Kidney tubule cell (primary cell): ENCODE measurements at places on chromosomes 3 and 15.
A peak's percentile ranks its signal among the peaks of the same experiment; 100 is the strongest.

DNA sequence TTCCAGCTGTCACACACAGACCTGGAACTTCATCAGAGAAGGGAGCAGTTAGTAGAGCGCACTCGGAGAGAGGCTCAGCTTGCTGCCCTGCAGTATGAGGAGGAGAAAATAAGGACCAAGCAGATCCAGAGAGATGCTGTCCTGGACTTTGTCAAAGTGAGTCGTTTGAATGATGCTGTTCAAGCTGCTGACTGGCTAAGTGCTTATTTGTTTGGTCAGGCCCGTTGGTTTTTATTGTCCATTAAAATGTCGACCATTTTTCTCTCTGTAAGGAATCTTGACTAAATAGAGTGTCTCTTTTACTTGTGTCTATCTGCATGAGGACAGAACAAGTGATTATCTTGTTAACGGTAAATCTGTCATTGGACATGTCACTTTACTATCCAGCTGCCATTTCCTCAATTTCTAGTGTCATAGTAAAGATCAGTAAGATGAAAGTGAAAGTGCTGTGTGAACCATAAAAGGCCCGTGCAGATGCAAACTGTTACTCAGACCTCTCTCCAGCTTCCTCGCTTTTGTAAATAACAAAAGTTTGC is 56.9 kb downstream of the LRCH3 start:
- DNase-seq: no peak

DNA sequence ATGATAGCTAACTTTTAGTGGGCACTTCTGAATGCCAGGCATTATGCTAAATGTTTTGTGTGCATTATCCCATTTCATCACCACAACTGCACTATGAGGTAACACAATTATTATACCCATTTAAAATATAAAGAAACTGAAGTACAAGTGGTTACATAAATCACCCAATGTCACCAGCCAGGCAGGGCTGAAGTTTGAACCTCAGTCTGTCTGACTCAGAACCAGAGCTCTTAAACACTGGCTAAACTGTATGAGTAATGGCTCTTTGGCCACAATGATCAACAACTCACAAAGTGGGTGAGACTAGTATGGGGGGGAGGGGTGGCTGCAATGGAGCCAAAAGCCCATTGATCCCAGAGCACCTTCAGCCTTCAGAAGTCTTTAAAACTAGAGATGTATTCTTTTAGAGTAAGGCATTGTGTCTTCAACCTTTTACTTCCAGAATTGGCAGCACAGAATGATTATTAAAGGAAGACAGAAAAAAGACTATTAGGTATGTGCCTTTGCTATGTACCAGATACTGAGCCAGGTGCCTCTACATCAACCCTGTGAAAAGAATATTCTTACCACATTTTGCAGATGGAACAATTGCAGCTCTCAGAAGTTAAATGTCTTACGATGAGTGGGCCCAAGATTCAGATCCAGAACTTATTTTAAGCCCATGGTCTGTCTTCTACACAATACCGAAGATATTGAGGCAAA is 166.9 kb downstream of the UACA start:
- DNase-seq: peak; percentile 91

DNA sequence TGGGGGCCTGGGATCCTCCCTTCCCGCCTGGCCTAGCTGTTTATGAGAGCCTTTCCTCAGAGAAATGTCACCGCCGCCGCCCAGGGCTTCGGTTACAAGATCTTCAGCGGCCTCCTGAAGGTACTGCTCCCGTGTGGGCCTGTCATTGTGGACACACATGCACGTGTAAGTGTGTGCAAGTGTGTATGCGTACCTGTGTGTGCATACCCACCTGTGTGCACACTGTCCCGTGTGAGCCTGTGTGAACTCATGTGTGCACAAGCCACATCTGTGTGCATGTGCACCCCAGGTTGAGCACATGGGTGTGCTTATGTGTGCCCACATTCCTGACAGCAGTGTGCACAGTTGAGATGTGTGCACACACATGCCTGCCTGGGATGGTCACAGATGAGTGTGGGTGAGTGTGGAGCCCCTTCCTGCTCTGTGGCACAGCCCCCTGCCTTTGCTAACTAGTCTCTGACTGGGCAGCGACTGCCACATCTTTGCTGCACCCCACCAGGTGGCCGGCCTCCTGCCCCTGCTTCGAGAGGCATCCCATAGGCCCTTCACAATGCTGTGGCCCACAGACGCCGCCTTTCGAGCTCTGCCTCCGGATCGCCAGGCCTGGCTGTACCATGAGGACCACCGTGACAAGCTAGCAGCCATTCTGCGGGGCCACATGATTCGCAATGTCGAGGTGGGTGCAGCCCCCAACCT is 14.1 kb downstream of the NT5DC2 start:
- DNase-seq: no peak

DNA sequence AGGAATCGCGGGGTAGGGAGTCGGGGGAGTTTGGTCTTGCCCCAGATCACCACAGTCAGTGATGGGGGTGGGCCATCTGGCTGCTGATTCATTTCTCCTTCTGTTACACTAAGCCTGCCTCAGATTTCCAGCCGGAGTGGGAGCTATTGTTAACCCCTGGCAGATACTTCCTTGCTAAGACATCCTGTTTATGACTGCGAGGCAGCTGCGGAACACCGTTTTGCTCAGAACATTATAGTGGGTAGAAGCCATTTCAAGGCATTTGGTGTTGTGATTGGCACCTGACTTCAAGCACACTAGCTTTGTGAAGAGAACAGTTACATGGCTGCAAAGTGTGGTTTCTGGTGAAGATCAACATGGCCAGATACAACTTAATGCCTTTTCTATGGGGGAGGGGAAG is 73.8 kb downstream of the FLNB start:
- no peak for DNase-seq

DNA sequence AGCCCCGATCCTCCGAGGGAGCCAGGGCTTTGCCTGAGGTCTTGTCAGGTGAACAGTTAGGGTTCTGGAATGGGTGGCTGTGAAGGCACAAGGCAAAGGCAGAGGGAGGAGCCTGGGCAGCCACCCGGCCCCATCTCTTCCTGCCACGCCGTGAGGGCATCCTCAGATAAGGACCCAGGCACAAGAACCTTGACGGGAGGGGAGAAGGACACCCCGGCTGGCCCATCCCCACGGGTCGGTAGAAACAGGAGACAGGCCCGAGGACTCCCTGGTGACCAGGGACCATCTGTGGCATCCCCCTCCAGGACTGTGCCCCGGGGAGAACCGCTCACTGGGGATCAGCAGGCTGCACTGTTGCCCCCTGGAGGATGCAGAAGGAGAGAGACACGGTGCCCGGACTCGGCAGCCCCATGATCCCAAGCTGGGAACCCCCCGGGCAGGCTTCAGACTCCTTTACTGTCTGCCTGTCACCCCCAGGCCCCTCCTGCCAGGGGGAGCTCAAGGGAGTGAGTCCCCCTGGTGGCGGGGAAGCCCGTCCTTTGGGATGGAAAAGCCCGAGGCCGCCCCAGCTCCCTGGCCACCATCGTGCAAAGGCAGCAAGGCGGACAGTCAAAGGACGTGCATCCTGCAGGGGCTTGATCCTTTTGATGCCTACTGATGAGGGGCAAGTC is 12.3 kb upstream of the PCSK6 start:
- DNase-seq: no peak

DNA sequence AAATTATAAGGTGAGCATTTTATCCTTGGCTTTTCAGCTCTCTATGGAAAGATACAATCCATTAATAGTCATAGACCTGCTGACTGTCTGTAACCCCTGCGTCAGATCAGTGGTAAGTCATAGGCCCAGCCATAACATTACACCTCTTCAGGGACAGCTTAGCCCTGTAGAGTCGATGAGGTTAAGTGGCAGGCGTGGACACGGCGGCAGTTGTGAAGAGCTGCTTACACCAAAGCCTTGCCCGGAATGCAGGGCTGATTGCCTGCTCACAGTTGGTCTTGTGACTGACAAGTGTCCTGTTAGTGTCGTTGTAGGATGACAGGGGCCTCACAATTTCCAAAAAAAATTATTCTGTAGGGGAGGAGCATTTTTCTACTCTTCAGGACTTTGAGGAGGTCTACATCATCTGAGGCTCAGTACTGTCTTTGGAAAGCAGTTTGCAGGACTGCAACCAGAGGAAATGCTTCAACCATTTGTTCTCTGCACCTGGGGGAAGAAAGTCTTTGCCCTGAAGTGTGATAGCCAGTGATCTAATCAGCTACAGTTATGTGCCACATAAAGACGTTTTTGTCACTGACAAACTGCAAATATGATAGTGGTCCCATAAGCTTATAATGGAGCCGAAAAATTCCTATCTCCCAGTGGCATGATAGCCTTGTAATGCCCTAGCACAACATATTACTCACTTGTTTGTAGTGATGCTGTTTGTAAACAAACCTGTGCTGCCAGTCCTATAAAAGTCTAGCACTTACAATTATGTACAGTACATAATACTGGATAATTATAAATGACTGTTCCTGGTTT is 14.9 kb upstream of the SELENOT start:
- DNase-seq: no peak

- peak; percentile 76 for DNase-seq
These were observed 91.2 kb downstream of the SENP2 start for GRCh38 chr3:185677146-185677829.

GRCh38 chr3:166860217-166860616 is 519.9 kb downstream of the ZBBX start:
- no peak for DNase-seq

GRCh38 chr3:146640361-146640760 is 35.2 kb upstream of the PLSCR5 start:
- no peak for DNase-seq

DNA sequence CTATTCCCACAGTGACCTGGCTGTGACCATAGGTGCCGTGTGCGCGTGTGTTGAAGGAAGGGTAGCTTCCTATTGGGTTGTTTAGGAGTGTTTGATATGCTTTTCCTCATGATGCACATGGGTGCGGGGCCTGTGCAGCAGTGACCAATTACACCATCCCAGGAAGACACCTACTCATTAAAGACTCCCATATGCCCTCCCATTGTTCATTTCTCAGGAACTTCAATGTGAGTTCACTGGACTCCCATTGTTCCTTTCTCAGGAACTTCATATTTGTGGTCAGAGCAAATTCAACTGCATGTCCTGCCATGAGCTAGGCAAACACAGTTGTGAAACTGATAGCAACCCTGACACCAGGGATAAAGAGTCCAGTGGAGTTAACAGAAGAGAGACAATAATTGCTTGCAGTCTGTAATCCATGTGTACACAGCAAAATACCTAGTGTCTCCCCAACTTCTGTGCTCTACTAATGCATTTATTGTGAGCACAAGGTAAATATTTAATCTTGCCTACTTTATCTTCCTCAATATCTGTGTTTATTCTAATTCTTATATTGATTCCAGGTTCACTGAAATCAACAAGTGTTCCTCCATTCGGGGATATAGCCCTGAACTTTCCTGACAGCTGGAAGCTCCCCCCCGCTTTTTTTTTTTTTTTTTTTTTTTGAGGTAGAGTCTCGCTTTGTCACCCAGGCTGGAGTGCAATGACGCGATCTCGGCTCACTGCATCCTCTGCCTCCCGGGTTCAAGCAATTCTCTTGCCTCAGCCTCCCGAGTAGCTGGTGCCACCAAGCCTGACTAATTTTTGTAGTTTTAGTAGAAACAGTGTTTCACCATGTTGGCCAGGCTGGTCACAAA is 57.5 kb upstream of the GCNT3 start:
- peak; percentile 90 for DNase-seq

DNA sequence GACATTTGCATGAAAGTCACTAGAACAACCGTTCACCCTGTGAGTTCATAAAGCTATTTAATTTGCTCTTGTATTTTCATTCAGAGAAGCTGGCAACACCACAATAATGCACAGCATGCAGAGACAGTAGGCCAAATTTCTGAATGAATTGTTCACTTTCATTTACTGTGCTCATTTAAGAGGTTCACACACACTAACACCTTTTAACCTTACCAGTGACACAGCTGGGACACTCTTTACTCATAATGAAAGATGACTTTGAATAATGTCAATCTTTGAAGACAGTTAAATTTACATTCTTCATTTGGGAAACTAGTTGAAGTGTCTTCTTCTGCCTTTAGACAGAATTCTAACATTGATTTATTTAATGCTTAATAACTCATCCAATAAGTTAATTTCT is 95.7 kb downstream of the ROBO1 start:
- DNase-seq: no peak
